NCI-H1092 (cell line): ENCODE measurements at places on chromosomes 1 and 21.

DNA sequence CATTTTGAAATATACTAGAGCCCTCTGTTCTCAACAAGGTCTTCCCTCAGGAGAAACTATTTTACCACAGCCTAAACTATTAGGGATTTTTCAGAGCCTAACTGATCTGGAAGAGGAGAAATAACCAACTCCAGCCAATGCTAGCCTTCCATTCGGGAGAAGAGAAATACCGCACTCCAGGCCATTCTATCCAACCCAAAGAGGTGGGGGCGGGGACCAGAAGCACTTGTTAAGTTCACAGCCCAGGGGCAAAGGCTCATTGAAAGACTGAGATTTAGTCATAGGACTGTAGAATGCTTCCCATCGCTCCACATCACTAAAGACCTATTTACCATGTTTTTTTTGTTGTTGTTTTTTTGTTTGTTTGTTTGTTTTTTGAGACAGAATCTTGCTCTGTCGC is 35.4 kb upstream of the SLFNL1 start:
- DNase-seq, result no peak

GRCh38 chr1:156668801-156669637 is 8.2 kb downstream of the NES start:
- no peak for DNase-seq

DNA sequence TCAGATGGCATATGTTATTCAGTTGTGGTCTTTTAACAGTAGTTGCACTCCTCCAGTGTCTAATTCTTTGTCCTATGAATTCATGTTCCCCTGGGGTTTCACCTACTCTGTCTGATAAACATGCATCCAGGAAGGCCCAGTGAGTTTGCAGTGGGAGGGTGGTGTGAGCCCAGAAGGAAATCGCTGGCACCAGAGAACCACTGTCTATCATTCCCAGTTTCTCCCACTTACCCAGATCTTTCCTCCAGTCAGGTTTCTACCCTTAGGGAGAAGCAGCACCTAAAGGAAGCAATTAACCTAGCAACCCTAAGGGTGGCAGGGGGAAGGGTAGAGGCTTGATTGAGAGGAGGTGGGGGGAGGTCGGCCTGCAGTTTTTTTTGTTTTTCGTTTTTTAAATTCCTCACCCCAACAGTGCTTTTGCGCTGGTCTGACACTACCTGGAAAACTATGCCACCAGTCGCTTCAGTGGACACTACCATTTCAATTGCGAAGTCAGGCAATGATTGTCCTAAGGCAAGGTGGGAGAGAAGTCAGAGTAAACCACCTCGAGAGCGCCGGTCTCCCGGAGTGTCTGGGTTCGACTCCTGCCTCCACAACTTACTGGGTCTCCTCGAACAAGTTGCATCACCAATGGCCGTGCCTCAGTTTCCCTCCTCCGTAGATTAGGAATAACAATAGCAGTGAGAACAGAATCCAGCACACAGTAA is 766 bp upstream of the SLC44A3 start:
- no peak for DNase-seq

- no peak for DNase-seq
Measured at GRCh38 chr1:36942148-36942547, 92.2 kb downstream of the GRIK3 start.

GRCh38 chr1:216758161-216758560 is 34.9 kb upstream of the ESRRG start:
- no peak for DNase-seq

- DNase-seq, result peak; percentile 84
Measured at GRCh38 chr1:173477286-173478093, at the start of gene PRDX6. Gene PRDX6 (plus strand): TSS chr1:173477335. CDS start chr1:173477398, 63 bp downstream.

- DNase-seq, result no peak
Measured at GRCh38 chr1:160993544-160994193, 27.3 kb downstream of the F11R start.

GRCh38 chr1:154386643-154387352 is 18.3 kb upstream of the IL6R start:
- DNase-seq, result no peak

- peak; percentile 97 for DNase-seq
Measured at GRCh38 chr1:147599362-147600118, 58.2 kb downstream of the BCL9 start.

GRCh38 chr1:212021563-212021962 is 13.8 kb downstream of the INTS7 start:
- no peak for DNase-seq

DNA sequence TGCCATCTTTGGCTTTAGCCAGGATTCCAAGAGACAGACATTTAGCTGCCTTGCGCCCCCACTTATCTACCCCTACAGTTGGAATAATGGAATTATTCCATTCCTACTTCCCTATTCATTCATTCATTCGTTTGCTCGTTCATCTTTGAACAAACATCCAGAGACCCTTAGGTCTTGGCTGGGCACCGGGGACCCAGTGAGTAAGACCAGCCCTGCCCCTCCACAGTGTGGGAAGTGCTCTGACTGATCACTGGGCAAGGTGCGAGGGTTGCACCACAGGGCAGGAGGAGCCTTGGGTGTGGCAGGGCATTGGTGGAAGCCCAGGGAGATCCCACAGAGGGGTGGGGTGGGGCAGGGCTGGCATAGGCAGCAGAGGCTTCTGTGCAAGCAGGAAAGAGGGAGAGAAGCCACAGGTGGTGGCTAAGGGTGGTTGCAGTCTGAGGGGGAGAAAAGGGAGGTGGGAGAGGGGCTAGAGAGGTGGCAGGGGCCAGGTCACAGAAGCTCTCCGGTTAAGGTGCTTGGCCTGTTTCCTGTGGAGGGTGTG is 35.0 kb upstream of the TMEM61 start:
- no peak for DNase-seq
